Activated CD4-positive, alpha-beta T cell treated with anti-CD3 and anti-CD28 coated beads, Interleukin-2, amount 10 ng/mL, durations not matched to agents 24 days and 14 days (primary cell): ENCODE measurements at places on chromosomes 16 and 17. TPM values are rescaled to one million over a fixed set of nuclear protein-coding genes. Genes with fewer than 3 reads are reported as not detected.

DNA sequence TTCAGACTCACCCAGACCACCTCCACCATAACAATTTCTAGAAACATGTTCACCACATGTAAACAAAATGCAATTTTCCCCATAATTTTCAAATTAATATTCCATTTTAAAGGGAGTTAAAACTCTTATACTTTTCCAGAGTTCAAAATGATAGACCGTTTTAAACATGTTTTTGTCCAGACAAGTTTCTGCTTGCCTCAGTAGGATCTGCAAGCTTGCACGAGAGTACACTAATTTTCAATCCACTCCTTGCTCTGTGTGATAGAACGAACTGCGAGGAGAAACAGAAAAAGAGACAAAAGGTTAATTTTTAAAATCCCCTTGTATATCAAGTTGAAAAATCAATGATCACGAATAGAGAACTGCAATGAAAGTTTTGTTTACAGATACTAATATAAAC is 7.1 kb downstream of the FAHD1 start:
- H3K4me3 ChIP-seq, result no peak overlapping the region
- DNase-seq, result no peak
- peaks cover 4% of the 10 kb centered on the region for H3K36me3 ChIP-seq
- peaks cover 6% of the 10 kb centered on the region for H3K4me1 ChIP-seq
- no peaks in the 10 kb centered on the region for H3K27me3 ChIP-seq

The TNFSF13 gene
- 2.4 and 3.5 TPM in 2 replicates for total RNA-seq

DNA sequence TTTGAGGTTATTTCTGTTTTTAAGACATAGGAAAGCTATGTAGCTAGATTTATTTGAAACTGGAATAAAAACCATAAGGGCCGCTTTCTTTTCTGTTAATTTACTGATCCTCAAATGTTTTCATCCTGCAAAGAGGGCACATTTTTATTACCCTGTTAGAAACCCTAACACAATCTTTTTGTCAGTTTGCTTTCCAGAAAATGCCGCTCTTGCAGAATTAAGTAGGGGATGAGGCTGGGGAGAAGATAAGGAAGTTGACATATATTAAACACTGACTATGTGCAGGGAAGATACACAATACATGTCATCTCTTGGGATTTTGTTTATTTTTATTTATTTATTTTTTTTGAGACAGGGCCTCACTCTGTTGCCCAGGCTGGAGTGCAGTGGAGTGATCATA is 15.7 kb downstream of the USP43 start:
- H3K4me1 ChIP-seq, result peaks cover 1% of the 10 kb centered on the region
- H3K27ac ChIP-seq, result no peak overlapping the region
- DNase-seq, result no peak
- H3K27me3 ChIP-seq, result peaks cover 2% of the 10 kb centered on the region
- H3K36me3 ChIP-seq, result no peaks in the 10 kb centered on the region

The OR2C1 gene
- not detected in 2 replicates for total RNA-seq

The LHX1 gene
- 0.44 and 0.57 TPM in 2 replicates for total RNA-seq

DNA sequence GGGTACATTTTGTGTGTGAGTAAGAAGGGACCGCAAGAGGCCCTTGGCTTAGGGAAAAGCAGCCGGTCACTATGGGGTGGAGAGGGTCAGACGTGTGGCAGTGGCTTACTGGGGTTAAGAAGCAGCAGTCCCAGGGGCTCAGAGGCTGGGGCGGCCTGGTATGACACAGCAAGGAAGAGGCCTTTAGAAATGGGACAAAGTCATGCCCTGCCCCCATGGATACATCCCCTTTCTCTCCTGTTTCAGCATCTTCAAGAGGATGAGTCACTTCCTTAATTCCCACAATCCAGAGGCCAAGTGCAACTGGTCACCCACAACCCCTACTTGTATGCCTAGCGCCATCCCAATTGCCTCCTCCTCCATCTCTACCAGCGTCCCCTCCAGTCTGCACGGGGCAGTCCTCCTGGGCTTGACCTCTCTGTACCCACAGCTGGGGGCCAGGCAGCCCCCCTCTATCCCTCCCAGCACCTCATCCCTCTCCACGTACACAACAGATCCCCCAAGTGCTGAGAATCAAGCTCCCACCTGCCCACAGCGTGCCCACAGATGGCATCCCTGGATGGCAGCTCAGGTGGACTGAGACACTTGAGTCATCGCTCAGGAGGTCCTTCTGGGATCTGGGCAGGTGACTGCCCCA is 6.9 kb upstream of the EFTUD2 start:
- no peak overlapping the region for H3K4me3 ChIP-seq
- no peaks in the 10 kb centered on the region for H3K36me3 ChIP-seq
- peaks cover 4% of the 10 kb centered on the region for H3K4me1 ChIP-seq
- H3K27ac ChIP-seq, result no peak overlapping the region
- peaks cover 15% of the 10 kb centered on the region for H3K27me3 ChIP-seq

The PRKCB gene
- 79.9 and 84.2 TPM in 2 replicates for total RNA-seq

DNA sequence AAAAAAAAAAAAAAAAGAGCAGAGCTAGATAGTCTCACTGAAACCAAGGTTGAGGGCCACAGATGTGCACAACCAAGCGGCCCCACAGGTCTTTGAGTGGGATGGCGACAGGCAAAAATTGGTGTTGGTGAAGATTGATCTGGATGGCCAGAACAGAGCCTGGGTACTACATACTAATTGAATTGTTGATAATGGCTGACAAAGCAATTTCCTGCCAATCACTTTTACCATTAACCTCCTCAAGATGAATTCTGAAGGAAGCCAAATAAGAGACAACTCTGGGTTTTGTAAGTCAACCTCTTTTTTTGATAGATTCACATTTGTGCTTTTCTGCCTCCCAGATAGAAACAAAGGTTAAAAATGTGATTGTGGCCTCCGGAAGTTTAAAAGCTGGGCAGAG is 19.4 kb upstream of the HS3ST3B1 start:
- no peaks in the 10 kb centered on the region for H3K36me3 ChIP-seq
- no peak overlapping the region for H3K27ac ChIP-seq
- peaks cover 30% of the 10 kb centered on the region for H3K27me3 ChIP-seq
- DNase-seq, result no peak
- H3K4me1 ChIP-seq, result no peaks in the 10 kb centered on the region
- no peak overlapping the region for H3K4me3 ChIP-seq

DNA sequence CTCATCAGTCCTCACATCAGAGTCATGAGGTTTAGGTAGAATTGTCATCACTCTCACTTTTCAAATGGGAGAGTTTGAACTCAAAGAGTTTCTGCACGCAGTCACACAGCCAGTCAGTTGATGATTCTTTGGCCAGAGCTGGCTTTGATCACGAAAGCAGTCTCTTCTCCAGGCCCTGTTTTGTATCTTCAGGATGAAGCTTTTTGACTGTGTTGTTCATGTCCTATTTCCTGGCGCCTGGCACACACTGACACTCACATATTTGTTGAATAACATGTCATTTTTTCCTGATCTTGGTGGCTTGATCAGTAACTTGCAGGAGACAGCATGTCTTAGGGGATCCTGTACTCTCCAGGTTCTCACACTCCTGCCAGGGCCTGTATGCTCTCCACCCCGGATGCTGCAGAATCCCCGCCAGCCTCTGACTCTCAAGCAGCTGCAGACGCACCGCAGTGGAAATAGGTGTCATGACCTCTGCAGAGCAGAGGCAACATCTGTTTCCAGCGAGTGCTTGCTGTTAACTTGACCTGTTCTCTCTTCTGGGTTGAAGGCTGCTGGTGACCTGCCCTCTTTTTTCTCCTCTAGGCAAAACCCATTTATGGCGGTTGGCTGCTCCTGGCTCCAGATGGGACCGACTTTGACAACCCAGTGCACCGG is 33.0 kb downstream of the MPRIP start:
- peak; percentile 63 for DNase-seq
- H3K4me3 ChIP-seq, result no peak overlapping the region
- H3K36me3 ChIP-seq, result peaks cover 23% of the 10 kb centered on the region
- H3K27me3 ChIP-seq, result no peaks in the 10 kb centered on the region

DNA sequence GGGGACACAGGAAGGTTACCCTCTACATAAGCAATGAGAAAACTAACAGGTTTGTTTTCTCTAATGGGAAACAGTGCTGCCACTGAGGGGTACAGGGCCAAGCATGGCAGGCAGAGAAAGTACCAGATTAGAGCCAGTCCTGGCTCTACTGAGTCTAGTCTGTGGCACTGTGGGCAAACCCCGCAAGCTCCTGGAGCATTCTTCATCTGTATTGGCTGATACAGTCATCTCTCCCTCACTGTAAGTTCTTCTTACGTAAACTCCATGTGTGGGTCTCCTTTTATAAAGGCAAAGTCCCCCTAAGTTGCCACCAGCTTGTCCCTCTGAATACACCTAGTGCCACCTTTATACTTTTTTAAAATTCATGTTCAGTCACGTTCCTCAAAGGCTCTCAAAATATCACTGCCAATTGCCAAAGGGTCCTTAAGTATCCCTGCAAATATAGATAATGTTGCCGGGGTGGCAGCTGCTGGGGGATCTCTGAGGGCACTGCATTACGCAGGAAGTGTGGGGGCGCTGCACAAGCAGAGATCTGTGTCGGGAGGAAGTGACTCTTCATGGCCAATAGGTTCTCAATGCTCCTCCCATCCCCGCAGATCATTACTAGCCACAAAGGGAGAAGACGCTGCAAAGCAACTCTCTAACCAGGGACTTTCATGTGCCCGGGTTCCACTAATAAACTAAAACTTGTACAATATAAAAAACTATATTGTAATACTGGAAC is 18.8 kb downstream of the XPO6 start:
- H3K36me3 ChIP-seq, result peaks cover 48% of the 10 kb centered on the region
- peak; percentile 92 for DNase-seq
- peak overlapping the region; percentile 87 for H3K4me3 ChIP-seq
- H3K4me1 ChIP-seq, result peaks cover 82% of the 10 kb centered on the region
- no peaks in the 10 kb centered on the region for H3K27me3 ChIP-seq
- H3K27ac ChIP-seq, result peak overlapping the region; percentile 96

The CDH3 gene
- total RNA-seq, result 0.19 and 0.37 TPM in 2 replicates

DNA sequence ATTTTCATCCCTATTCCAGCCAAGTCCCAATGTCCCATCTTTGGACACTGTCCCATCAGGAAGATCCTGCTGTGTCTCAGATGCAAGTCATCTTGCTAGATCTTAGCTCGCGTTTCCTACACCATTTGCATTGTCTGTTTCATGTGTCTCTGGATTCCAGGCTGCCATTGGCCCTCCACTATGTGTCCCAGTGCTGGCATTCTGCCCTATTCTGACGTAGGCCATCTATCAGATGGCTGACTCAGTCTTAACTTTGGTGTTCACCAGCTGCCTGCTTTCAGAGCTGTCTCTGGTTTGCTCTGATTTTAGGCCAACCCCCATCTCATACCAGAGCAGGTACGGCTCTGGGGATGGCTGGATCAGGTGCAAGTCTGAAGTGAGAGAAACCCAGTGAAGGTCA is 300.9 kb upstream of the ASIC2 start:
- H3K27ac ChIP-seq, result no peak overlapping the region
- DNase-seq, result no peak
- no peak overlapping the region for H3K4me3 ChIP-seq
- H3K36me3 ChIP-seq, result no peaks in the 10 kb centered on the region
- no peaks in the 10 kb centered on the region for H3K4me1 ChIP-seq

GRCh38 chr17:58066401-58066800 is 16.8 kb upstream of the DYNLL2 start:
- H3K27ac ChIP-seq, result no peak overlapping the region
- DNase-seq, result no peak
- peaks cover 24% of the 10 kb centered on the region for H3K27me3 ChIP-seq
- no peaks in the 10 kb centered on the region for H3K4me1 ChIP-seq

DNA sequence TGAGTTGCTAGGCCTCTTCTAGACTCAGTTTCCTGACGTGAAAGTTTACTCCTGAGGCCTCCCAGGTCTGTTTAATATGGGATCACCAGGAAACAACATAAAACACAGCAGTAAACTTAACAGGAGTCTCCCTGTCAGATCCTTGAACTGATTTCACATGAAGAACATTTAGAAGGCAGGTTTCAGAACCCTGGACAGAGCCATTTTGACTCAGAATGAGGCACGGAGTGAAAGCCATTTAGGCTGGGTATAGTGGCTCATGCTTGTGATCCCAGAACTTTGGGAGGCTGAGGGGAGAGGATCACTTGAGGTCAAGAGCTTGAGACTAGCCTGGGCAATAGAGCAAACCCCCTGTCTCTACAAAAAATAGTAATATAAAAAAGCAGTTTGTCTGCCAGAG is 289.1 kb downstream of the CA10 start:
- H3K4me1 ChIP-seq, result no peaks in the 10 kb centered on the region
- H3K27ac ChIP-seq, result no peak overlapping the region
- no peaks in the 10 kb centered on the region for H3K27me3 ChIP-seq
- no peaks in the 10 kb centered on the region for H3K36me3 ChIP-seq
- H3K4me3 ChIP-seq, result no peak overlapping the region

GRCh38 chr17:77058016-77058415 is 82.8 kb upstream of the SEC14L1 start:
- H3K27ac ChIP-seq, result no peak overlapping the region
- peaks cover 13% of the 10 kb centered on the region for H3K27me3 ChIP-seq
- no peak for DNase-seq
- H3K36me3 ChIP-seq, result no peaks in the 10 kb centered on the region
- no peak overlapping the region for H3K4me3 ChIP-seq
- H3K4me1 ChIP-seq, result no peaks in the 10 kb centered on the region

The NPW gene
- 6.9 and 7.0 TPM in 2 replicates for total RNA-seq
